ENCODE measurements at places on chromosomes 13 and 19. TPM values are rescaled to one million over a fixed set of nuclear protein-coding genes. Genes with fewer than 3 reads are reported as not detected.
A peak's percentile ranks its signal among the peaks of the same experiment; 100 is the strongest.

DNA sequence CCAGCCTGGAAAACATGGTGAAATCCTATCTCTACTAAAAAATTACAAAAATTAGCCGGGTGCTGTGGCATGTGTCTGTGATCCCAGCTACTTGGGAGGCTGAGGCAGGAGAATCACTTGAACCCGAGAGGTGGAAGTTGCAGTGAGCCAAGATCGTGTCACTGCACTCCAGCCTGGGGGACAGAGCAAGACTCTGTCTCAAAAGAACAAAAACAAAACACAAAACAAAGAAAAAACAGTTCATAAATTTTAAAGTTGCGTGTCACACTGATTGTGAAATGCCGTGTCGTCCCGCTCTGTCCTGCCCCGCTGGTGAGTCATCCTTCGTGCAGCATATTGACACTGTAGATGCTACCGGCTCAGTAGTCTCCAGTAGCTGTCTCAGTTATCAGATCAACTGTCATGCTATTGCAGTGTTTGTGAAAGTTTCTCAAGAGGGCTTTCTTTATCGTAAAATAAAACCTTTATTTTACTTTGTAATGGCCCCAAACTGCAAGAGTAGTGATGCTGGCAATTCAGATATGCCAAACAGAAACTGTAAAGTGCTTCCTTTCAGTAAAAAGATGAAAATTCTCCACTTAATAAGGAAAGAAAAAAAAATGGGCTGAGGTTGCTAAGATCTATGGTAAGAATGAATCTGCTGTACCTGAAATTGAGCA lies 36.4 kb upstream of the IGFL1 start:
- DNase-seq: peak; percentile 51

DNA sequence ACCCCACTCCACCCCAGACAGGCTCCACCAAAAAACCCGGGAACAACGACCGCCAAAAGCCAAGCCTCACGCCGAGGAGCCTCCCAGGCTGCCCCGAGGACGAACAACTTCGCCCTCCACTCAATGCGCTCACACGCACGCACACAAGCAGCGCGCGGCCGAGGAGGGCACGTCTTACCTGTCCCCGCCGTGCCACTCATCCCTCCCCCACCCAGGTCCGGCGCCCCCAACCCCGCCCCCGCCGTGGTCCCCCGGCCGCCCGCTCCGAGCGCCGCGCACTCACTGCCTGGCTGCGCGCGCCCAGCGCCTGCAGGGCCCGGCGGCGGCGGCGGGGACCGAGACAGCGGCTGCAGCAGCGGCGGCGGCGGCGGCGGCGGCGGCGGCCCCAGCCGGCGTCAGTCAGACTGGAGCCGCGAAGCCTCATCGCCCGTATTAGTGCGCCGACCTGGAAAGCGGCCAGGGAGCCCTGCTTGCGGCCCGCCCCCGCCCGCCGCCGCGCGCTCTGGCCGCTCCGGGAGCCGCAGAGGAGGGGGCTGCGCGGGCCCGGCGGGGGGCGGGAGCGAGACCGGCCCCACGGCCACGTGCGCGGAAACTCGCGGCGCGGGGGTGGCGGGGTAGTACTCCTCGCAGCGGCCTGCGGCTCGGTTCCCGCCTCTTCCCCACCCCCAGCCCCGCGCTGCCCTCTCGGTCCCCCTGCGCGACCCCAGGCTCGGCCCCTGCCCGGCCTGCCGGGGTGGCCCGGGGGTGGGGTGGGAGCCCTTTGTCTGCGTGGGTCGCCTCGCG lies at the start of gene SMAD9:
SMAD9 (minus strand) TSS at position 406 of the 783 bp plus-strand sequence. CDS start 40,549 bp downstream, outside the sequence.
- peak; percentile 89 for DNase-seq

- no peak for DNase-seq
Measured at GRCh38 chr13:112213467-112214255, 146.7 kb downstream of the SOX1 start.

- DNase-seq: no peak
Measured at GRCh38 chr13:40348096-40348679, 318.3 kb downstream of the FOXO1 start.

- no peak for DNase-seq
Measured at GRCh38 chr13:21884299-21884909, 213.5 kb downstream of the FGF9 start.

DNA sequence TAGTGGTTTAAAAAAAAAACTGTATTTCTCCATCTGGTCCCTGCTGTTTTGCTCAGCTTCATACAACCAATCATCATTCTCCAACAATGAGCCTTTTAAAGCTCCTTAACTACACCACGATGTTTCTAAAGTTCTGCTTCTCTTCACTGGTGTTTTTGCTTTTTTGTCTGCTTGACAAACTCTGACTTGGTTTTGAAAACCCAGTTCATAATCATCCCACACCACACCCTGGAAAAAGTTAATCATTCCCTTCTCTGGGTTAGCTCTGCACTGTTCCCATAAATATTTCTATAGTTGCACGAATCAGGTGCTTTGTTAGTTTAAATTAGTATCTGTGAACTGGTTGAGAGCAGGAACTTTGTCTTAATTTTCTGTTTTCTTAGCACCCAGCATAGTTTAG lies 217.1 kb downstream of the ENOX1 start:
- DNase-seq: no peak

DNA sequence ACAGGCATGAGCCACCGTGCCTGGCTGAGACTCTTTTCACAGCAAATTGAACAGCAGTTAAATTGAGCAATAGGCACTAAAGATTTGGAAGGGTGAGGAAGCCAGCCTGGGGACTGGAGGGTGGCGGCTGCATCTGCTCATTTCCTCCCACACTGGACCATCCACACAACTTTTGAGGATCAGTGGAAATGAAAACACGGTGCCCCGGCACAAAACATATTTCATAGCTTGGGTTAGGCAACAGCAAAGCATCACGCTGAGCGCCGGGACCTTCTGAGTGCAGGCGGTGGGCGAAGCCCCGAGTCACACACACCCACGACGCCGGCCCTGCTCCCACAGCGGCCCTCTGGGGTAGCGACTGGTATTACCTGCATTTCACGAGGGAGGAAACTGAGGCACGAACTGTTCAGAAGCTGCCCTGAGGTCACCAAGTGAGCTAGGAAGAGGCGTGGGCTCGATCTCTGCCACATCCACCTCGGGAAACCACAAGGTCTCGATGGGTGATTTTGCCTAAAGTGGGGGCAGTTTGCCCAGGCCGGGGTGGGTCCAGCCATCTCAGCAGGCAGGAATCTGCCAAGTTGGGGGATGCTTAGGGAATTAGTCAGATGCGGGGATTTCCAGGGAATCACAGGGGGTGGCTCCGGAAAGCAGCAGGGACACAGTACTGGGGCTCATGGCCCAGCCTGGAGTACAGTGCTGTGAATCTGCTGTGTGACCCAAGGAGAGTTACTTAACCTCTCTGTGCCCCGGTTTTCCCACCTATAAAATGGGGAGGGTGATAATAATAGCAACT lies 3.5 kb upstream of the SBNO2 start:
- no peak for DNase-seq

GRCh38 chr19:45473367-45473681 lies 5.5 kb downstream of the FOSB start:
- DNase-seq: no peak

GRCh38 chr19:7874076-7874896 lies at the start of gene PRR36:
Gene PRR36, minus strand, starts transcription at chr19:7874390. Its CDS starts 701 bp downstream, at chr19:7873689.
- peak; percentile 52 for DNase-seq

- DNase-seq: peak; percentile 79
Measured at GRCh38 chr13:29594710-29595379, 643 bp downstream of the SLC7A1 start.

- DNase-seq: no peak
Measured at GRCh38 chr13:36395280-36395679, 37.0 kb upstream of the CCNA1 start.

- DNase-seq: peak; percentile 94
Measured at GRCh38 chr19:8367327-8368001, 3.5 kb downstream of the ANGPTL4 start.

DNA sequence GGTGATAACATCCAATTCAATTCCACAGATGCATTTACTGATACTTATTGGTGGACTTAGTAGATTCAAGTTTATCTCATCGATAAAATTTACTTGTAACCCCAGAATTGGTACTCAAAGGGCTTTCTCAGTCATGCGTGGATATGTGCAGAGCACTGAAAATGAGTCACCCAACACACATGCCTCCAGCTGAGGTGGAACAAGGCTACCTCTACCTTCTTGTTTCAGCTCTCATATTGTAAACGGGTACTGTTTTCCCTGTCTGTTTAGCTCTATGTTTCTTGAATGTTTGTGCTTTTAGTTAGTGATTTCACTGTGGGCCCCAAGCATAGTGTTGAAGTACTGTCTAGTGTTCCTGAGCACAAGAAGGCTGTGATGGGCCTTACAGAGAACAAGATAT lies 1.5 kb downstream of the LRRC63 start:
- DNase-seq: no peak

DNA sequence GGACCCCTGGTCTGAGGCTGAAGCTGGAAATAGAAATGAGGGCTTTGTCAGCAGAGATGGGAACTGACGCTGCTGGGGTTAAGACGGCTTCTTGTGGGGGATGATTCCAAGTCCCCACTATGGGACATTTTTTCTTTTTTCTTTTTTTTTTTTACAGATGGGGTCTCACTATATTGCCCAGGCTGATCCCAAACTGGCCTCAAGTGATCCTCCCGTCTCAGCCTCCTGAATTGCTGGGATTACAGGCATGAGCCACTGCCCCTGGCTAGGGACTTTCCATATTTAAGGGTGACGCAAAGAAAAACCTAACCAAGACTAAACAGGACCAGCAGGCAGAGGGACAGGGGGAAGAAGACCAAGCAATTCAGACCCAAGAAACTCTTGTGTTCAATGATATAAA lies 10.0 kb downstream of the LRFN3 start:
- DNase-seq: no peak

Gene CBY2
- total RNA-seq: not detected

Gene MCEMP1
- total RNA-seq: 1.7 TPM

Gene SULT2A1
- total RNA-seq: not detected

Gene ATXN8OS
- total RNA-seq: not detected

Gene C2CD4C
- 0.88 TPM for total RNA-seq

Gene MUC16
- 1.3 TPM for total RNA-seq

Gene CYP4F2
- total RNA-seq: not detected

Gene FAM83E
- not detected for total RNA-seq

Gene STOML3
- total RNA-seq: not detected
